AML-193 (cell line): ENCODE measurements at places on chromosomes 1 and 21.

DNA sequence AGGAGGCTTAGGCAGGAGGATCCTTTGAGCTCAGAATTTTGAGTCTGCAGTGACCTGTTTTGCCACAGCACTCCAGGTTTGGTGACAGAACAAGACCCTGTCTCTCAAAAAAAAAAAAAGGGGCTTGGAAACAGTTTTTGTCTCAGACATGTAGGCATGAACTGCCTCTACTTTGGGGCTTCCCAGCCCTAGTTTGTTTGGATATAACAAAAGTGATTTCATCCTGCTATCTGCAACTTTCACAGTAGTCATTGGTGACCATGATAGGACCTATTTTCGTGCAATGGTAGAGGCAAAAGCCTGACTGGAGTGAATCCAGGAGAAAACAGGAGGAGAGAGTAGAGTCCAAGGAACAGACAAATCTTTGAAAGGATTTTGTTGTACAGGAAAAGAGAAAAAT lies 20.3 kb upstream of the EVI5 start:
- no peak for DNase-seq

GRCh38 chr1:116496380-116496779 lies 74.4 kb downstream of the CD58 start:
- DNase-seq: peak; percentile 60

DNA sequence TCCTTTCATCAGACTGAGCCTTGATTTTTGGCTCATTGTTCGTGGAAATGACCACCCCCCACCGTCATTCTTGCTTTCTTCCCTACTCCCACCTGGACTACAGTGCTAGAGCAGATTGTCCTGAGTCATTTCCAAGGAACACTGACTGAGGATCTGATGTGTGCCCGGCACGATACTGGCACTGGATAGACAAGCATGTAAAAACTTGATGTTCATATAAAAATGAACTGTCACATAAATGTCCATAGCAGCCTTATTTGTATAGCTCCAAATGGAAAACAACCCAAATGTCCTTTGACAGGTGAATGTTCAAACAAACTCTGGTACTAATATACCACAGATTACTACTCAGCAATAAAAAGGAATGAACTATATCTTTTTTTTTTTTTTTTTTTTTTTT lies 18.6 kb upstream of the SLC45A3 start:
- no peak for DNase-seq

DNA sequence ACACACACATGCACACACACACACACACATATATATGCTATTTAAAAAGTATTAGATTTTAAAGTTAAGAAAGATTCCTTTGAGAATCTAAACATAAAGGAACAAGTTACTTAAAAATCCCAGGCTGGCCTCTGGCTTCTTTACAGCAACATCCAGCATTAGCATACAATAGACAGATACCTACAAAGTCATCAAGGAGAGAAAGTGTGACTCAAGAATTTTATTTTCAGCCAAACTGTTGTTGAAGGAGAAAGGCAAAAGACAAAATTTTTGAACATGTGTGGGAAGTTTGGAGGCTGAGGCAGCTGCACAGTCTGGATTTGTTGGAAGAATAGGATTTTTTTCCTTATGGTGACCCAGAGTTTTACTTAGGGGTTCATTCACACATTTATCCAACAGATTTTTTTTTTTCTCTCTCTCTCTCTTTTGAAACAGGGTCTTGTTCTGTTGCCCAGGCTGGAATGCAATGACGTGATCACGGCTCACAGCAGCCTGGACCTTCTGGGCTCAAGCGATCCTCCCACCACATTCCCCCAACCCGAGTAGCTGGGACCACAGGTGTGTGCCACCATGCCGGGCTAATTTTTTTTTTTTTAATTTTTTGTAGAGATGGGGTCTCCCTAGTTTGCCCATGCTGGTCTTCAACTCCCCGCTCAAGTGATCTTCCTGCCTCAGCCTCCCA lies 24.0 kb upstream of the SPOCD1 start:
- DNase-seq: no peak

GRCh38 chr1:215744419-215744818 lies 177.3 kb downstream of the KCTD3 start:
- no peak for DNase-seq

DNA sequence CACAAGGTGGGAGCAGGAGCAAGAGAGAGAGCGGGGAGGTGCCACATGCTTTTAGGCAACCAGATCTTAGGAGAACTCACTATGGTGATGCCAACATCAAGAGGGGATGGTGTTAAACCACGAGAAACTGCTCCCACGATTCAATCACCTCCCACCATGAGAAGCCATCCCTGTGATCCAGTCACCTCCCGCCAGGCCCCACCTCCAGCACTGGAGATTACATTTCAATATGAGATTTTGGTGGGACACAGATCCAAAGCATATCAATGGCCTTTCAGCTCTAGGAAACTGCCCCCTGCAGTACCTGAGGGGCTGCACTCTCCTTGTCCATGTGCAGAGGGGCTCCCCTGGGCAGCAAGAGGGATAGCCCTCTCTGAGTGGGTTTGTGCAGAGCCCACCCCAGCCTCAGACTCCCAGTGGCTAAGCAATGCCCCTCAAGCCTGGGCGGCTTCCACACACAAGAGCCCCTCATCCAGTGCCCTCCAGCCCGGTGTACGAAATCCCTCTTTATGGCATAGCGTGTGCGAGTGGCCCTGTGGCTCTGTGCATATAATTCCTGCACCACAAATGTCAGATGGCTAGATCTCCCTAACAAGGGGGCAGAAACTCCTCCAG lies 15.5 kb upstream of the PRDM16 start:
- DNase-seq: no peak

DNA sequence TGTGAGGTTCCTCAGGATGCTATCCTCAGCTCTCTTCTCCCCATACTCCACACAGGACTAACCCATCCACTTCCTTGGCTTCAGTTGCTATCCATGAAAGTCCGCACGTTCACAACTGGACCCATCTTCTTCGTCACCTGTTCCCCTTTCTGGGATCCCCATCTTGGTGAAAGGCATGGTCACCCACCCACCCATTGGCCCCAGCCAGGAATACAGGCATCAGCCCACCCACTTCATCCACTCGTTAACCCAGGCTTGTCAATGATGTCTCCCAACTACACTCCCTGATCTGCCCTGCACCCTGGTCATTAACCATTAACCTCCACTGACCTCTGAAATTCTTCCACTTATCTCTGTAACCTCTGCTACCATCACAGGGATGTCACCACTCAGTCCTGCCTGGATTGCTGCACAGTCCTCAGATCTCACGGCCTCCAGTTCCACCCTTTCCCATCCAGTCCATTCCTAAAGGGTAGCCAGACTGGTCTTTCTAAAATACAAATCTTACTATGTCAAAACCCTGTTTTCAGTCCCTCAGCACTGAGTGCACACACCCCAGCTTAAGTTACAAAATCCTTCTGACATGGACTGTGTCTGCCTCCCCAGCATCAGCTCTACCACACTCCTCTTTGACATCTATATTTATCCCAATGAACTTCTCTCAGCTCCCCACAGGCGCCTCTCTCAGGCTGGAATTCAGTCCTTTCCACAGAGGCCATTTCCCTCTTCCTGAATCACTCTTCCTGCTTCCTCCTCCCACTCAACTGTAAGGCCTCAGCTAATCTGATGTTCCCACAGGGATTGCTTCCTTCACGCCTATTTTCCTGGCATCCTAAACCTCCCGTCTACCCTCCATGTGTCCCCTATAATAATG lies 10.4 kb downstream of the PGLYRP4 start:
- DNase-seq: no peak

DNA sequence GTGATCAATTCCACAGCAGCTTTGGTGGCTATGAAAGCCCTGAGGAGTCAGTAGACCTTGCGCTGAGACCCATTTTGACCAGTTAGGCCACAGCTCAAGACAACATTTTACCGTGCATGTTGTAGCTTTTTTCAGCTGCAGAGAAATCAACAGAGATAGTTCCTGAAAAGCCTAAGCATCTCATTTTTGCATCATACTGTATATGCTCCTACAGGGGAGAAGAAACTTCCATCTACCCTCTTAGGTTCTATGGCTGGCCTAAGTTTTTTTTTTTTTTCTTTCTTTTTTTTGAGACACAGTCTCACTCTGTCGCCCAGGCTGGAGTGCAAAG lies 24.8 kb upstream of the EYA3 start:
- no peak for DNase-seq

DNA sequence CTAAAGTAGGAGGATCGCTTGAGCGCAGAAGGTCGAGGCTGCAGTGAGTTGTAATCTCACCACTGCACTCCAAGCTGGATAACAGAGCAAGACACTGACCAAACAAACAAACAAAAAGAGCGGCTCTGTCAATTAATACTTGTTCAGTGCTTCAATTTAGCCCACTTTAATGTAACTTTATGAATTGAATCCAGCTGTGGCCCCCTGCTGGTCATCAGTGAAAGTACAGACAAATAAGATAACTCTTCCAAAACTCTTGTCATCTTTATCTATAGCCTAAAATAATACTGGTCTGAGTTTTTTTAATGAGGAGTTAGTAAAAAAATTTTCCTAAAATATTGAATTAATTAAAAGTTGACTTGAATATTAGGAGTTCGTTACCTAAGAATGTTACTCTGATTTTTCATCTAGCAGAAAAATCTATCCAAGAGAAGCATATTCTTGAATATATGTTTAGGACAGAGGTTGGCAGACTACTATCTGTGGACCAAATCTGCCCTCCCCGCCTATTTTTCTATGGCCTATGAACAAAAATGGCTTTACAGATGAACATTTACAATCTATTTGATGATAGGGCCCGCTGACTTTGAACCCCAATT lies 26.1 kb downstream of the ATP5PF start:
- peak; percentile 45 for DNase-seq

- peak; percentile 53 for DNase-seq
These were observed 47.9 kb downstream of the PHACTR4 start for GRCh38 chr1:28417441-28417922.

DNA sequence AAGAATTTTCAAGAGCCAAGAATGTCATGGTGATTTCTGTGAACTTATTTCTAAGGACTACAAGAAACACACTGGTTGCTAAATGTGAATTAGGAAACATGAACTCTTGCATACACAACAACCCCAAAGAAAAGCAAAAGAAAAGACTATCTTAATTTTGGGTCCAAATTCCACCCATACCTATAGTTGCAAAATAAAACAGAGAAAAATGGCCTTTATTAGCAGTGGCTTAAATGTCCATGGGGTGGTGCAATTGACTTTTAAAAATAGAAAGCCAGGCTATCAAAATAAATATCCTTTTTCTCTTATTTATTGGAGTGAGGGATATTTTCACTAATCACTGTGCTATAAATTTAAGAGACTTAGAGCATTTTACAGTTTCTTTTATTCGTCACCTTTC lies 80.9 kb upstream of the DPYD start:
- DNase-seq: peak; percentile 2

DNA sequence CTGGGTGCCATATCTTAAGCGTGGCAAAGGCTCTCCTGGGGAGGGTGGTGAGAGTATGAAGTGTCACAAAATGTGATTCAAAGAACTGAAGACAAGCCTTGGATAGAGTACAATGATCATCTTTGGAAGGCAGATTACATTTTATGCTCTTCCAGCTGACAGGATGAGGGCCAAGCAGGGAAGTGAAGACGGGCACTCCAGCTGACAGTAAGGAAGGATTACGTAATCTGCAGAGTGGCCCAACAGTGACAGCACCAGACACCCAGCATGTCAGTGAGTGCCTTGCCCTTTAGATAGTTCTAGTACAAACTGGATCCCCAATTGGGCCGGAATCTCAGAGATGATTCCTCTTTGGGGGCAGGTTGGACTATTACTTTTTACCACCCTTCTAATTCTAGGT lies 52.7 kb downstream of the UBE2T start:
- DNase-seq: no peak

- DNase-seq: no peak
These were observed 99.0 kb upstream of the BEND5 start for GRCh38 chr1:48875552-48876329.

- DNase-seq: no peak
These were observed 173.4 kb downstream of the S1PR1 start for GRCh38 chr1:101410048-101410878.

DNA sequence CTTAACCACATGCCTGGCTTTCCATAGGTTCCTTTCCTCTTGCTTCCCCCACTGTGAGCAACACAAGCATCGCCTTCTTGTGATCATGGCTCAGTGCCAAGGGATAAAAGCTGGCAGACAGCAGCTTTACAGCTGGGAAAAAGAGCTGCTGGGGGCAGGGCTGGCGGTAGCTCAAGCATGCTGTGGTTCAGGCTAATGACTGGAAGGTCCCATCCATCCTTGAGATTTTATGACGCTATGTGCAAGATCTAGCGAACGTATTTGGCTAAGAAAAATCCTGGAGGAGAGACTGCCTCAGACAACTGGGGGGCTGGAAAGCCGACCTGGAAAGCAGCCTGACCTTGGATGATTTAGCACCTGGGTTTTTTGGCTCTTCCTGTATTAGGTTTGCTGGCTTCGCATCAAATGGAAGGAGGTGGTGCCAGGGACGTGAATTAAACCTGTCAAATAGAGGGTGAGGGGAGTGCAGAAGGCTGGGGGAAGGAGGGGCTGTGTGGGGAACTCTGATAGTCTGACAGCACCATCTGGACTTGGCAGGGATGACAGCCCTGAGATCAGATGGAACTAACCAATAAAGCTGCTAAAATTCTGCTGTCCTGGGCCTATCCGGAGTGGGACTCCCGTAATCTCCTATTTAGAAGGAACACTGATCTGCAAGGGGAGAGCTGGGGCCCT lies 34.8 kb downstream of the ZMYND12 start:
- no peak for DNase-seq

- DNase-seq: no peak
These were observed 45.7 kb downstream of the TCEANC2 start for GRCh38 chr1:54099061-54099610.

DNA sequence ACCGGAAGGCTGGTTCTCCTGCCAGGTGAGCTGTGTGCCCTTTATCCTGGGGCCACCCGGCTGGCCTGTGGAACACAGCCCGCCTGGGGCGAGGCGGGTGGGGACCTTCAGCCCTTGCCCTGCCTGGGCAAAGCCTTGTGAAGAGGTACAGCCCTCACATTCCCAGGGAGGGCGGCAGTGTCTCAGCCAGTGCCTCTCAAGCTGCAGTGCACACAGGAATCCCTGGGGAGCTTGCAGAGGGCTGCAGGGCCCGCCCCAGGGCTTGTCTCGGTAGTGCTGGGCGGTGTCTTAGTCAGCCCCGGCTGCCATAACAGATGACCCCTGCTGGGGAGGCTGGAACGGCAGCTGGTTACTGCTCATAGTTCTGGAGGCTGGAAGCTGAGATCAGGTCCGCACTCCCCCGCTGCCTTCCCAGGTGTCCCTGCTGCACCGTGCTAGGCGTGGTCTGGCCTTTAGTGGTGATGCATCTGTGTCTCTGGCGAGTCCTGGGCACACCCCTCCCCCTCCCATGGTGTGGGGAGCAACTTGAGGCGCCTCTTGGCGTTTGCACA lies 12.6 kb downstream of the DFFB start:
- no peak for DNase-seq

DNA sequence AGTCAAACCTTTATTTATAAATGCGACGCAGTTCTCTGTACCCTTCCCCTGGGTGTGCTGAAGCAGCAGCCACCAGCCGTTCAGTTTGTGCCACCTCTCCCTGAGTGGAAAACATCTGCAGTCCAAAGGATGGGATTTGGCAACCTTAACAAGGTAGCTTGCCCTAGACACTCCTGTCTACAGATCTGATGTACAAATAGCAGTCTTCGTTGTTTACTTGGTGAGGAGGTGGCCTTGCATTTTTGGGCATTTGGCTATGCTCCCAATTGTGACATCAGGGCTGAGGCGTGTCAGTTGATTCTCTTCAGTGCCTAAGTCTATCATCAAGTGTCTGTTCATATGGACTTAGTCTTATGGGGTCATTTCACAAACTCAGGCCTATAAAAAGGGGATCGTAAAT lies 59.8 kb downstream of the KDM1A start:
- DNase-seq: no peak

GRCh38 chr1:211710566-211711314 lies 35.3 kb upstream of the NEK2 start:
- no peak for DNase-seq

- no peak for DNase-seq
These were observed 1.5 kb upstream of the SPATC1L start for GRCh38 chr21:46185716-46186115.
